Stimulated activated CD4-positive, alpha-beta T cell treated with anti-CD3 and anti-CD28 coated beads, Interleukin-1b, Interleukin-23, amount 100 ng/mL, for 48 hours (primary cell): ENCODE measurements at places on chromosomes 5 and 9.

GRCh38 chr5:179840321-179840720 is 18.3 kb downstream of the MRNIP start:
- DNase-seq: no peak

DNA sequence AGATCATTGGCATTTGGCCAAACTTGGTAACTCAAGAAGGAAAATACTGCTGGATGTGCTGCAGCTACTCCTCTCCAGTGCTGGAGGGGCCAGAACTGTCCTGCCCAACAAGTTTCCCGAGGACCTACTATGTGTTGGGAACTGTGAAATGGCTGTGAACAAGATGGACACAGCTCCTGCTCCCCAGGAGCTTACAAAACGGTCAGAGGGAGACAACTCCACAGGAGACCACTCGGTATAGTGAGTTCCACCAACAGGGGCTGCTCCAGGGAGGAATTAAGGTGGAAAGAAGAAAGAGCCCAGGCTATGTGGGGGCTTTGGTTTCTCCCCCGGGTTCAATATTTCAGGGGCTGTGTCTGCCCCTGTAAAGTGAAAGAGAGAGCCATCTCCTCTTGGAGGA is 78.8 kb downstream of the GNA14 start:
- no peak for DNase-seq

DNA sequence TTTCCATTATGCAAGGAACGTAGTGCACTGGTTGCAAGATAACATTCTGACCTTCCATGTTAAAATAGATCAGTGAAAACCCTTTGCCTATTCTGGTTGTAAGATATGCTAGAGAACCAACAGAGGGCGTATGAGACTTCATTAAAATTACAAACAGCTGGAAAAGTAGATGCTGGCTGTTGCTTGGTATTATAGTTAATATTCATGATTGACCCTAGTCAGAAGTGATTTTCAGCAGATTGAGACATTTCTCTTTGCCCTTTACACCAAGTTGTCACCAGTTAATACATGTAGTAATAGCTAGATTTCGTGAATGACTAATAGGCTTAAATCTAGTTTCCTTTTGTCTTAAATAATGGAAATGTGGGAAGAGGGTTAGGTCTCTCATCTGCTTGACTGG is 13.8 kb upstream of the FGF18 start:
- DNase-seq: no peak

- no peak for DNase-seq
Measured at GRCh38 chr5:157682257-157682656, 10.9 kb downstream of the C5orf52 start.

DNA sequence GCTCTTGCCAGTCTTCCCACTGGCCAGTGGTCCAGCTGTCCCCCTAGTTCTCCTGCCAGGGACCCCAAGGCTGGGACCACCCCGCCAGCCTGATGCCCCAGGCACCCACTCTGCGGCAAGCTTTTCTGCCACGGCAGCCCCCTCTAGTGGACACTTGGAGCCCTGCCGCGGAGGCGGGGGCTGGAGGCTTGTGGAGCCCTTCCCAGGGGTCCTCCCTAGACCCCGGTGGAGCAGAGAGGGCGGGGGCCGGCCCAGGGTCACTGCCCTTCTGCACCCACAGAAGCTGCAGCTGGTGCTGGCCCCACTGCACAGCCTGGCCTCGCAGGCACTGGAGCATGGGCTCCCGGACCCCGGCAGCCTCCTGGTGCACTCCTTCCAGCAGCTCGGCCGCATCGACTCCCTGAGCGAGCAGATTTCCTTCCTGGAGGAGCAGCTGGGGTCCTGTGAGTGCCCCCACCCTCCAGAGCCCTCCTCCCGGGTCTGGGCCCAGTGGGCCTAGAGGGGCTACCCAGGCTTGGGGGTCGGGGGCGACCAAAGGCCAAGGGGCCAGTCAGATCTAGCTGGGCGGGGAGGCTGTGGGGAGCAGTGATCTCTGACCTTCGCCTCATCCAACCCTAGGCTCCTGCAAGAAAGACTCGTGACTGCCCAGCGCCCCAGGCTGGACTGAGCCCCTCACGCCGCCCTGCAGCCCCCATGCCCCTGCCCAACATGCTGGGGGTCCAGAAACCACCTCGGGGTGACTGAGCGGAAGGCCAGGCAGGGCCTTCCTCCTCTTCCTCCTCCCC is 9.1 kb downstream of the EGFL7 start:
- DNase-seq: no peak

- DNase-seq: no peak
Measured at GRCh38 chr9:126001581-126002225, 254.5 kb downstream of the PBX3 start.

DNA sequence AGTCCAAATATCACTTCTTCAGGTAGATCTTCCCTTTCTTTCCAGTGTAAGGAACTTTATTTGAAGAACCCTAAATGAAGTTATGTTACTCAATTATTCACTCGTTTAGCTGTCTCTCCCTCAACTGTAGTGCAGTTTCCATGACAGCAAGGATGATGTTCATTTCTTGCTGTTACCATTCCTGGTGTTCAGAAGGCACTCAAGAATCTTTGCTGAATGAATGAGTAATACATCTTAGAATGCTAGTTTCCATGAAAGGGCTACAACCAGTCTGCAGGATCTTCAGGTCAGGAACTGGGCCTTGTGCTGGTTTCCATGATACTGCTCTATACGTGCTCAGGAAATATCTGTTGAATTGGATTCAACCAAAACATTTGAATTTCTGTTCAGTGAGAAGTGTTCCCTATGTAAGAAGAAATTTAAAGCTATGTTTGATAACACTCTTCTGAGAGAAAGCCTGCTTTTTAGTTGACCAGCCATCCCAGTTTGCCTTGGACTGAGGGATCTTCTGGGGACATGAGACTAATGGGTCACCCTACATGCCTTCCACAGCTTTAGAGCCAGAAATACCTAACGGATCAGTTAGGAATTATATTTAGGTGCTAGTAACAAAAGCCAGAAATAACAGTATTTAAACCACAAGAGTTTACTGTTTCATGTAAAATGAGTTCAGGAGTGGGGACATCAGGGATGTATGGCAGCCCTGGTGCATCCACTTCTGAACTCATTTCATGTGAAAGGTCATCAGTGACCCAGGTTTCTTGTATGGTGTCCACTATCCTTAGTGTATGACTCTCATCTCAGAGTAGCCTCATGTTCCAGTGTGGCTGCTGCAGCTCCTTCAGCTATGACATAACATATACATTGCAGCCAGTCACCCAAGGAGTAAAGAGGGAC is 500.1 kb upstream of the SGCD start:
- DNase-seq: no peak

- no peak for DNase-seq
Measured at GRCh38 chr9:89387197-89387849, 69.0 kb downstream of the SECISBP2 start.

- no peak for DNase-seq
Measured at GRCh38 chr5:151740958-151741373, 17.5 kb downstream of the ATOX1 start.

GRCh38 chr9:130890870-130891687 is 5.5 kb downstream of the QRFP start:
- DNase-seq: no peak

- DNase-seq: no peak
Measured at GRCh38 chr5:1311439-1312055, 16.7 kb upstream of the TERT start.

- no peak for DNase-seq
Measured at GRCh38 chr5:139374909-139375308, 8.2 kb downstream of the SLC23A1 start.

DNA sequence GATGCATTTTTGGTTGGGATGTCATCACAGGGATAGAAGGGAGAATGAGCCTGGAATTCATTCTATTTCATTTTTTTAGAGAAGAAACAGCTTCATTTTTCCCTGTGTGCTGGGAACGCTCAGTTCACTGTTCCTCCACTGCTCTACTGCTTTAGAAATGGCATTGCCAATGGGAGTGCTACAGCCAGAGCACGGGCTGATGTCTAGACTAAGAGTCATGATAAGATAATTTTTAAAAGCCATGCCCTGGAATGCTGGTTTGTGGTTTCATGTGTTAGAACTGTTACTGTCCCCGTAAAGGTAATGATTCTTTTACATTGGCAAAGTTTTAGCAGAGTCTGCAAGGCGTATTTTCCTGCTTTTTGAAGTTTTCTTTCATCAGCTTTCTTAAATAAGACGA is 119.6 kb downstream of the SEMA6A start:
- no peak for DNase-seq

GRCh38 chr5:59301727-59302126 is 591.8 kb downstream of the PDE4D start:
- DNase-seq: no peak

DNA sequence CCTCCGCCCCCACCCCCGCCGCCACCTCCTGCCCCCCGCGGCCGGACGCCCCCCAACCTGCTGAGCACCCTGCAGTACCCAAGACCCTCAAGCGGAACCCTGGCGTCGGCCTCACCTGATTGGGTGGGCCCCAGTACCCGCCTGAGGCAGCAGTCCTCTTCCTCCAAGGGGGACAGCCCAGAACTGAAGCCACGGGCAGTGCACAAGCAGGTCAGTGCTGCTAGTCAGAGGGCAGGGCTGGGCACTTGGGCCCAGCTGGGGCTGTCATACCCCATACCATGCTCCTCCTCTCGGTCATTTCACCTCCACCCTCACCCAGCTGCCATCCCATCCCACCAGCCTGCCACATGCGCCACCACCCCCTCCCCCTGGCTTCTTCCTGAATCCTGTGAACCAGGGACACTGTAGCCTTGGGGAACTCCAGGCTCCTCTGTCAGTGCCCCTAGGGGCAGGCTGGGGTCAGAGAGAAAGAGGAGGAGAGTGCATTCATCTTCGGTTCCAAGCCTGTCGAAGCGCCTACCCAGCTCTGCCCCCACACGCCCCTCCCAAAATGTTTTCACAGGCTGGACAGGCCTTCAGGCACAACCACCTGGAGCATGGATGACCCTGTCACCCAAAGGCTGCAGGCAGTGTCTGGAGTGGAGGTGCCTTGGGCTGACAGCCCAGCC is 122.0 kb downstream of the DAB2IP start:
- no peak for DNase-seq

DNA sequence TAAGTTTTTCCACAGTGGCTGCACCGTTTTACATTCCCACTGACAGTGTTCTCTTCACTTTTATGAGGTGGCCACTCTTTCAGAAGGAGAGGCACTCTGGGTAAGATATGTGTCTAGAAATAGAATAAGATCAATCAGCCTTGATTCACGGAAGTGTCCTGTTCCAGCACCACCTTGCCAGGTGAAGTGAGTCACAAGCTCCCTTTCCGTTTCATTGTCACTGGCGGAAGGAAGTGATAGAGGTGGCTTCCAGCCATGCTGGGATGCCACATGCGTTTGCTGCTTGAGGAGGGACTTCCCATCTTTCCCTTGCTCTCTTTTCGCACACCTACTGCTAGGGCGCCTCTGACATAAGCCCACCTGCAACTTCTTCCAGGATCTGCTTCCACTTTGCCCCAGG is 217.1 kb downstream of the PIK3R1 start:
- peak; percentile 25 for DNase-seq
